GM18507 (cell line): ENCODE measurements at places on chromosomes 7 and 10.

DNA sequence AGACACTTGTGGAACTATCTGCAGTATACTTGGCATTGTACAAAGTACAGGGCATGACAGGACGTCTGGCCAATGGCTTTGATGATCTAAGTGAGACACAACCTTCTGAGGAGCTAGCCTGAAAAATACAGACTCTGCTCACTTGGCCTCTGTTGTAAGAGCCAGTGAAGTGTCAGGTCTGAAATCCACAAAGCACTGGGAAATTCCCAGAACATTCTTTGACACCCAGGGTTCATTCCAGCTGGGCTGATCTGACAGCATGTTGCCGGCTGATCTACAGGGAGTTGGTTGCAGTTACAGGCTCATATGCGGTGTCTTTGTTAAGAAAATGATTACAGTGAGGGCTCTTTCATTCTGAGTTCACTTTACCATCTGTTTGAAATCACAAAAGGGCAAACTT is 354.6 kb downstream of the PHF14 start:
- DNase-seq: no peak

DNA sequence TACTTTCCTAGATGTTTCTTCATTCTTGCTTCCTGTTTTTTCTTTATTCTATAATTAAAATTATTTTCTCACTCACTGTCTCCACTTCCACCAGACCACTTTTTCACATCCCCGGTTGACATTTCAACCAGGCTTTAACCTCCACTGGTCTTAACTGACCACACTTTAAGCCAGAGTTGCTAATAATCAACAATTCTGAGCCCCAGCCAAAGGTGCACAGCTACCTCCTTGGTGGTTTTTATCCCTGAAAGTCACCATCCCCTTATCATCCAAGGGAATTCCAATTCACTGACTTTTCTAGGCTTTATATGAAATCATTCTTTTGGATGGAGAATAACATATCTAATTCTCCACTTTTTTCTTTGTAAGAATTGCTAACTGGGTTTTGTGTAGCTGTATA is 138.9 kb downstream of the FRMD4A start:
- no peak for DNase-seq

GRCh38 chr10:11270135-11270857 is 252.6 kb downstream of the CELF2 start:
- peak; percentile 59 for DNase-seq

GRCh38 chr7:28052933-28053332 is 127.7 kb downstream of the JAZF1 start:
- DNase-seq: no peak

DNA sequence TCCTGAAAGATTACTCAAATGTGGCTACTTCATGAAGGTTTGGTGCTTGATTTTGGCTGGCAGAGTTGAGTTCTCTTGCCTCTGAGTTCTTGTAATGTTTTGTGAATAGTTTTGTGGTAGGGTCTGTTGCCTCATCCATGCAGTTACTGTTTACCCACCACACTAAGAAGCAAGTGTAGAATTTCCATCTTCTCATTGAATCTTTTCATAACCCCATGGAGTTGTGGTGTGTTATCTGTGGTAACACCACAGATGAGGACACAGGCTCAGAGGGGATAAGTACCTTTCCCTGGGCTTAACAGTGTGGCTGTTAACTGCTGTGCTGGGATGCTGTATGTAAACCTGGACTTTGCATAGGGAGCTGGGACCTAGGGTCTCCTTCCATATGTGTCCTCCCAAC is 186.3 kb downstream of the CAMK1D start:
- no peak for DNase-seq

GRCh38 chr10:132206806-132207535 is 20.2 kb downstream of the DPYSL4 start:
- no peak for DNase-seq

DNA sequence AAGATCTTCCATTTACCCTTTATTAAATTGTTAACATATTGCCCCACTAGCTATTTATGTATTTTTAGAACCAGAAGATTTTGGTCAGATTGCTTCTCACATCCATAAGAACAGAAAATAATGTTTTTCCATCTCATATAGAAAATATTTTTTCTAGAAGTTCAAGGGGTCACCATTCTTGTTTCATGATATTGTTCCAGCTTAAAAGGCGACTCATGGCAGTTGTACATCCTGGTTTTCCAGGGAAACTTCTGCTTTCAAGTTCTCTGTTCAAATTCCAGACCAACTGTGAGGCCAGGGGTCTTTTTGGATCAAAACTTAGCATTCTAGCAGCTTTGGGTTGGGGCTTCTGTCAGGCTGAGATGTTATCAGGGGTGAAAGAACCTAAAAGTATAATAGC is 84.4 kb downstream of the LRRC4 start:
- no peak for DNase-seq

- no peak for DNase-seq
Observed at GRCh38 chr7:38438970-38439369, 165.5 kb upstream of the TARP start.

GRCh38 chr7:91034459-91035368 is 229.5 kb upstream of the FZD1 start:
- peak; percentile 8 for DNase-seq

GRCh38 chr7:28920424-28920823 is 37.7 kb downstream of the TRIL start:
- no peak for DNase-seq

GRCh38 chr10:113473011-113473410 is 79.8 kb upstream of the HABP2 start:
- DNase-seq: no peak

DNA sequence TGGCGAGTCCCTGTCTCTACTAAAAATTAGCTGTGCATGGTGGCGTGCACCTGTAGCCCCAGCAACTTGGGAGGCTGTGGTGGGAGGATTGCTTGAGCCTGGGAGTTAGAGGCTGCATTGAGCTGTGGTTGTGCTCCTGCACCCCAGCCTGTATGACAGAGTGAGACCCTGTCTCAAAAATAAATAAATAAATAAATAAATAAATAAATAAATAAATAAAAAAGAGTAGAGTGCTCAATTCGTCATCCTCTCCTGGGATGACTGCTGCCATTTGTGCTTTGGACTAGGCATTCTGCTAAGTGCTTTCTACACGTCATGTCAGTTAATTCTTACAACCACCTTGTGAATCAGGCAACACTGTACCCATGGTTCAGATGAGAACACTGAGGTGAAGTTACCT is 130.6 kb downstream of the DOCK1 start:
- DNase-seq: no peak

DNA sequence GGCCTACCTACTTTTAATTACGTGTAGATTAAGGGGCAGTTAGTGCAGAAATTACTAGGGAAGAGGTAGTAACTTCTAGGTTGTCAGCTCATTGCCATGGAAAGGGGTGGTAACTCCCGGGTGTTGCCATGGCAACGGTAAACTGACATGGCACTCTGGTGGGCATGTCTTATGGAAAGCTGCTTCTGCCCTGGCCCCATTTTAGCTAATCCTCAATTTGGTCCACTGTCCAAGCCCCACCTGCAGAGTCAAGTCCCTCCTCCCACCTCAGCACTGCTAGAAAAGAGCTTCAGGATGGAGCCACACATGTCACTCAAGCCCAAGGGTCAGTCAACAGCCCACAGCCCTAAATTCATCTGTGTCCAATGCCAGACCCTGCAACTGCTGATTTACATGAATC is 7.5 kb upstream of the ZKSCAN1 start:
- no peak for DNase-seq

- DNase-seq: no peak
Observed at GRCh38 chr7:134630893-134631292, 15.8 kb upstream of the BPGM start.

GRCh38 chr10:113880236-113880635 is 25.8 kb downstream of the NHLRC2 start:
- no peak for DNase-seq

DNA sequence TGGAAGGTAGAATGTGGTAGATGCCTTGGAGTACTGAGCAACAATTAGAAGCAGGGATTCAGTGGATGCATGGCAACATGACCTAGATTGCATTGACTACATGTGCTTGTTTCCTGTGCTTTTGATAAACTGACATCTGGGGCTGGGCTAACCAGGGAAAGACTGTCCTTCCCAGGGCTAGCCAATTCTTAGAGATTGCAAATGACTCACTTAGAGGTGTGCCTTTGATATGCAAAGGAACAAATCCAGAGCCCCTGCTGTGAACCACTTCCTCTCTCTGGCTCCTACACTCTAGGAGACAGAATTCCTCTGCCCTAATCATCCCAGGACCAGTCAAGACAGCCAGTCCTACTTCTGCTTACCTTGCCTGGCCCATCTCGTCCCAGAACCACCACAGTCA is 651.5 kb downstream of the LRMDA start:
- no peak for DNase-seq

GRCh38 chr7:87833130-87833529 is 43.0 kb downstream of the SLC25A40 start:
- no peak for DNase-seq

DNA sequence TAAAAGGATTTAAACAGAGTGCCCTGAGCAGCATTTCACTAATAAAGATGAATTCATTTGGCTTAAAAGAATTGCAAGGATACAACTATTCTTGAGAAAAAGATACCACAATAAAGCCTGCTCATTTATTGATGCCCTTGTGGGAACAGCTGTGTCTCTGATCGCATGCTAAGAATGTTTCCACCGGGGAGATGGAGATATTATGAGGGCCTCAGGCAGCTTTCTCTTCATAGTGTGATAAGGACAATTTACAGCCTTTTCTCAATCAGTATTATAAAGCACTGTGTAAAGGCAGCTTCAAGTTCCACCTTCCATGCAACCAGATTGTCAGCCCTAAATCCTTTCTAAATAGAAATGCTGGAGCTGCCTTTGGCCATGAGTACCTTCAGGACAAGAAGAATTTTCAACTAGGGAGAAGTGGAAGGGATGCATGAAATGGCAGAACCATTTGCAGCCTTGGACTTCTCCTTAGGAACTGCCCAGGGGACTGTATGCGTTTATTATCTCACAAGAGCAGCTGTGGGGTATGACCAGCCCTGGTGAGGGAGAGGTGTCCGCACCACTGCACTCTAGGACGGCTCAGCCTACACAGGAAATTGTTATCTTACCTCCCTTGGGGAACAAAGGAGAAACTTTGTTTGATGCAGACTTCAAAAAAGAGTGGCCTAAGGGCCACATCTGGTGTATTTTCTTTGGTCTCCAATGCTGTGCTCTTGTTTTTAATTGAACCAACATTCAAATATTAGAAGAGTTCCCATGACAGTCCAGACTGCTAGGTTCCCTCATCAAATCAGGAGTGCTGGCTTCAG is 116.9 kb upstream of the PCGF5 start:
- DNase-seq: no peak

- DNase-seq: no peak
Observed at GRCh38 chr7:111329367-111330234, 232.7 kb downstream of the IMMP2L start.

DNA sequence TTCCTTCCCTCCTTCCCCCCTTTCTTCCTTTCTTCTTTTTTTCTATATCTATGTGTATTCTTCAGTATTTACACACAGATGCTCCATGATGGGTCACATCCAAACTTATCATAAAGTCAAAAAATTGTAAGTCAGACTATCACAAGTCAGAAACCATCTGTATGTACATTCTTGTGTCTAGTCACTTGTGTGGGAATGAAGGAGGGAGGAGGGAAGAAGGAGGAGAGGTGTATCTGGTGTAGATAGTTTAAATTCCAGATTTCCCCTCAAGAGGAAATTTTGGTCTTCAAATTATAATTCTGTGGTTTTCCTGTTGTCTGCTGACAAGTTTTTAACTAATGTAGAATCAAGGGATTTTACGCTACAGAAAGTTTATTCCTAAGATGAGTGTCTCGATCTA is 287.2 kb downstream of the ETV1 start:
- no peak for DNase-seq

DNA sequence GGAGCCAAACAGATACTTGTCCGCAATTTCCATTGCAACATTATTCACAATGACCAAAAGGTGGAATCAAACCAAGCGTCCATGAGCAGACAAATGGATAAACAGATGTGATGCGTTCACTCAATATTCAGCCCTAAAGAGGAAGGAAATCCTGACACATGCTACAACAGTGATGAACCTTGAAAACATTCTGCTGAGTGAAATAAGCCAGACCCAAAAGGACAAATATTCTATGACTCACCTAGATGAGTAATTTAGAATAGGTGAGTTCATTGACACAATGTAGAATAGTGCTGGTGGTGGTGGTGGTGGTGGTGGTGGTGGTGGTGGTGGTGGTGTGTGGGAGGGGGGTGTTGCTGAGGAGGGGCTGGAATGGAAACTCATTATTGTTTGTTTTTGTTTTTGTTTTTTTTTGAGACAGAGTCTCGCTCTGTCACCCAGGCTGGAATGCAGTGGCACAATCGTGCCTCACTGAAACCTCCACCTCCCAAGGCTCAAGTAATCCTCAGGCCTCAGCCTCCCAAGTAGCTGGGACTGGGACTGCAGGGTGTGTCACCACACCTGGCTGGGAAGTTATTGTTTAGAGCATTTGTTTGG is 28.6 kb downstream of the SMKR1 start:
- no peak for DNase-seq

DNA sequence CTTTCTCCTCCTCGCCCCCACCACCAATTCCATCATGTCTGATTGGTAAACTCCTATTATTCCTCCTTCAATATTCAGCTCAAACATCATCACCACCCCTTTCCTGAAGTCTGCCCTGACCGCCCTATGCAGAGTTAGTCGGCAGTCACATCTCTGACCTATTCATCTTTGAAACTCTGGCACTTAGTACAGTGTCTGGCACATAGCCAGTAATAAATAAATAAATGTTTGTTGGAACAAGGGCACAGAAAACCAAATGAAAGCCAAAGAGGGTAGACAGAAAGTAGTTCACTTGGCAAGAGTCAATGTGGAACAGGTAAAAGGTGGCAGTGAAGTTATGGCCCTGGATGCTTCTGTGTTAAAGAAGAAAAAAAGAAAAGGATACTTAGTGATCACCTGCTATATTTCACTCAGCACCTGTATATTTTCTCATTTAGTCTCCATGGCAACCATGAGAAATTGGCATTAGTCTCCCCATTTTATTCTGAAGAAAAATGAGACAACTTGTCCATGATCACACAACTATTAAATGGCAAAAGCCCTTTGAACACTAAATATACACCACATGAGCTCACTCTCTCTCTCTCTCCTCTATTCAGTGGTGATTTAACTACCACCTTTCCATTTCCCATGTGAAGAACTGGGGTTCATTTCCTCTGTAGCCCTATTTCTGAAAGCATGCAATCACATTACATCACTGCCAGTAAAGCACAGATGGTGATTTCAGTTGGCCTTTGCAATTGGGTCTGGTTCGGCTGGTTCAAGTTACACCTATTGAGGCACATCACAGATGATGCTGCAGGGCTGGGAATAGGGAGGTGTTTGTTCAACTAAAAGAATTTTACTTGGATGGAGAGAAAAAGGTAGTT is 25.3 kb downstream of the CHCHD3 start:
- no peak for DNase-seq

- no peak for DNase-seq
Observed at GRCh38 chr10:5752301-5752871, 60.8 kb downstream of the GDI2 start.

- DNase-seq: no peak
Observed at GRCh38 chr10:48412933-48413332, 106.5 kb downstream of the MAPK8 start.

- DNase-seq: no peak
Observed at GRCh38 chr7:105307163-105307672, 81.5 kb downstream of the SRPK2 start.

- DNase-seq: no peak
Observed at GRCh38 chr10:96370584-96371157, 11.9 kb upstream of the OPALIN start.
